ENCODE measurements at places on chromosomes 12 and 14.

- DNase-seq: no peak
Observed at GRCh38 chr12:67646775-67647174, 1.8 kb upstream of the DYRK2 start.

DNA sequence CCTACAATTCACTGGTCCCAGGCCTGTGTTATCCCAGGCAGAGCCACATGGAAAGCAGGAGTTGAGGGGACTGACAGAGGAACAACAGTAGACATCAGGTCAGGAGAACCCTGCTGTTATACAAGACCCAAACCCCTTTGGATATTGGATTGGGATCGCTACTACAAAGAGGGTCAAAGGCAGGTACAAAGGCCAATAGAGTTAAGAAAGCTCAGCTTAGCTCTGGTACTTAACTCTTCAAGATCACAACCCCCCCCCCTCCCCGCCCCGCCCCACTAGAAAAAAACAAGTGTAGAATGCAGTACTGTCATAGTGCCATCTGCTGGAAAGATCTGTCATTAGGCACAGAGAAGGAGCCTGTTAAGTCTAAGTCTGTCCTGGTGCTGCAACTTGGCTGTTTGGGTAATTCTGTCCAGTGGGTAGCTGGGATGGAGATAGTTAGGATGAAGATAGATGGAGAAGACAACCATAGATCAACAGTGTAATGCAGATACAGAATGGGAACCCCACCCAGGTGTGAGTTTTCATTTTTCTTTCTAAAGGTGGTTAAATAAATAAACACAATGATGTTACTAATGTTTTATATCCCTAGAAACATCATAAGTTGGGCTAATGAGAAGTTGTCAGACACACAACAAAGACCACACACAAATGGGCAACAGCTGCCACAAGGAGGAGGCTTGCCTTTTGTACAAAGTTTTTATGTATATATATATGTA, 17.2 kb downstream of the REM2 start:
- peak; percentile 48 for DNase-seq

GRCh38 chr12:58419196-58419760, 477.9 kb downstream of the ATP23 start:
- DNase-seq: no peak

DNA sequence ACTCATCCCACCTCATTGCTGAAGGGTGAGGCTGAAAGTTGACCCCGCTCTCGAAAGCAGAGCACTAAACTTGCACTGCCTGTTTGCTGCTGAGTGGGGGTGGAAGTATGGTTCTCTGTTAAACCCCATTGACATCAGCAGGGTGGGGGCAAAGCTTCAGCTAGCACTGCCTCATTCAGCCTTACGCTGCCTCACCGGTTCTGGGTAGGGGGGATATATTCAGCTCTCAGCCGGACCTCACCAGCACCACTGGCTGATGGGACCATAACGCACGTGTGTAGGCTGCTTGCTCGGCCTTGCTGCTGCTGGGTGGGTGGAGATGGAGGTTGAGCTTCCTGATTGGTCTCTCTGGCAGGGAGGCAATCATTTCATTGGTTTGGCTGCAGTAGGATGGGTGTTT, 265.7 kb upstream of the RTL1 start:
- DNase-seq: no peak

- no peak for DNase-seq
Observed at GRCh38 chr12:63308671-63309070, 157.7 kb upstream of the AVPR1A start.

DNA sequence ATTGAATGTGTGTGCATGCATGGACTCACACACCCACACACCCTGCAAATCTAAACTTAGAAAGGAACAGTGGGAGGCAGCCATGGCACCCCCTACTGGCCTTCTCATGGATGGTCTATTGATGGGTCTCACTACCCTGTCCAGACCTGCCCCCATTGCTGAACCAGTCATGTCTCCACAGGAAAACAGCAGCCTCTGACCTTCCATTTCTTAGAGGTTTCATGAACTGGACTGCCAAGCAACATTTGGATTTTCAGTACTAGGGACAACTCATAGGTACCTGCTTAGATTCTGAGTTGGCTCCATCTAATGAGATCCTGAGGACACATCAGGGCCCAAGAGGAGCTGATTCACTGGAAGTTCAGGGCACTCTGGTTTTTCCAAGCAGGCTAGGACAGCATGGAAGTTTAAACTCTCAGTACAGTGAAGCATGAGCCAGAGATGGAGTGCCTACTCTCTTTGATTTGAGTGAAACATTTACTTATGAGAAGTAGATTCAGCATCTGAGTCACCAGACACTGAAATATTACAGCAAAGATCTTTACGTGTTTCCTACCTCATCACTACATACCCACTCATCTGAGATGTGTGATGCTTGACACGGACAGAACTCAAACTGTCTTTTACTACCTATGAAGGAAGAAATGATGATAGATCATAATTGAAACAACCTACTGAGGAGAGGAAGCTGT, 98.9 kb upstream of the PLEKHG7 start:
- DNase-seq: no peak

DNA sequence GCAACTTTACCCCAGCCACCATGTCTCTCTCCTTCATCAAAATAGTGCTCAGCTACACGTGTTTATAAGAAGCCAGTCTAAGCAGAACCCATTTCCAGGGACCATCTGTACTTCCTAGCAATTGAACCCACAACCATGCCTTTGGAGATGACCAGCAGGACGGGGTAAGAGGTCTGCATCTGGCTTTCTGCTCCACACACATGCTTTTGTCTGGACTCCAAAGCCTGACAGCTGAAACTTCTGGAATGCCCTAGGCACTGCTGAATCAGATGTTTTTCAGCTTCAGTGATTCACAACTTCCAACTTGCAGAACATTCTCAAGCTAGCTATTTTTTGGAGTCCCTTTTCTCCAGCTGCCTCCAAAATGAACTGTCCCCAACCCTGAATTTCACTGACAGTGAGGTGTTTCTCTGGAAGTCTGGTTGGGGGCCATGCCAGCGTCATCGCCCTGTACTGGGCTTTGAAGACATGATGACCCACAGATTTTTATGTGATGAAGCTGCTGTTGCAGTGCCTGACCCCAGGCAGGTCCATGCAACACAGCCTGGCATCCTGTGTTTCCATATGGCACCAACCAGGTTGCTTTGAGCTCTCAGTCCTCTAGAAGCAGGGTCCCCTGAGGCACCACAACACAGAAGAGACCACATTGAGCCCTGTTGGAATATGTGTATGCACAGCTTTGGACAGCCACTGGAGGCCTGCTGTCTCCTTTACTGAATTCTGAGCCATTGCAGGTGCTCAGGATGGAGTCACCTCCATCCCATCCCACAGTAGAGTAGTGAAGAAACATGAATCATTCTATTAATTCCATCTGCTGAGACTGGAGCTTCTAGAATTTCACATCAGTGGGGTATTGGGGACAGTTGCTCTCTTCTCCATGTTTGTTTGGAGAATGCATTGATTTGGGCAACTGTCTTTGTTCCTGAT, 80.2 kb downstream of the NUAK1 start:
- DNase-seq: no peak

DNA sequence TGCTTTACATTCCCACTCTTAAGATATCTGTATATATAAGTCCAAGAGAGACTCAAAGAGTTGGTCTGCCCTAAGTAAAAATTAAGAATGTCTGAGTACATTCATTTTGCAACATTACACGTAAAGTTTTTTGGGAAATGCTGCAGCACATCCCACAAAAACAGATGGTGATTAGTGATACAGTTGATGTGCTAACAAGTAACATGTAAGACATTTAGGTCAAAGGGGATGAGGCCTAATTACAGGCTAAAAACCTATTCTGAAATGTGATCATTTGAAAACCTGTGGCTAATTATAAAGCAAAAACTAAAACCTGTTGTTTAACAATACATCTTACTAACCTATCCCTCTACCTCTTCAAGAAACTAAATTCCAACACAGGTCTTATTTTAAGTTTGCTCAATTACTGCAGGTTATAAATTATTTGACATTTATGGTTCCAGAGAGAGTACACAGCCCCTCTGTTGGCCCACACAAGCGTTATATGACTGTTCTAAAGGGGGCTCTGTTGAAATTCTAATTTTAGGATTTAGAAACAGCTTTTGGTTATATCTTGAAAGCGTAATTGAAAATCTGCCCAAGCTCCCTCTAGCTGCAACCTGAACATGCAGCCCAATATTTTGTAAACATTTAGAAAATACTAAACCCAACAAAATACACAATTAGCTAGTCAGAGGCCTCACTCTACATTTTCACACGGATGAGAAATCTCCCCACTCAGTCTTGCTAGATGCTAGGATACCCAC, 42.9 kb downstream of the BRAP start:
- DNase-seq: no peak

GRCh38 chr12:40054555-40055227, 51.2 kb downstream of the SLC2A13 start:
- DNase-seq: no peak

- DNase-seq: no peak
Observed at GRCh38 chr12:56590237-56590830, 39.8 kb downstream of the BAZ2A start.

DNA sequence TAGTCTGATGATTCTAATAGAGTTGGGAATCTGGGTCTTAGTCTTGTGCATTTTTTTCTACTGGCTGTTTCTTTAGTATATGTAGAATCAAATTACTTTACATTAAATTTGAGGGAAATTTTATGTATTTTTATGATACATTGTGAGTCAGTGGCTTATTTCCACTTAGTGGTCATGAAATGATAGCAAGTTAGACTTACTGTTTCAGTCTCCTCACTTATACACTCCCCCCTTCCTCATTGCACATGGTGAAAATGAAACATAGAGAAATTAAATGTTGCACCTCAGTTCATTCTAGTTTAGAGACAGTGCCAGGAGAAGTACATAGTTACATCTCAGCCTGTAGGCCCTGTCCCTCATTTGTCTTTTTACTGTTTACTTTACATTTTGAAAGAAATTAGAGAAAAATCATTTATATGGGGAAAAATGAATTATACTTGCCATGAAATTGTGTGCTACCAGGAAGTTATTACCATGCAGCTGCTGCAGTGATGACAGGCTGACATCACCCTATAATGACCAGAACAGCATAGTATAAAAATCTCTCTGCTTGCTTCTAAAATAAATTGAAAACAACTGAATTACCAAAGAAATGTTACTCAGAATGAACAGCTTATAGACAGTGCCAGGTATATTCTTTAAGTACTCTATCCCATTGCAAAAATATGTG, 113.2 kb downstream of the TRMT5 start:
- no peak for DNase-seq

DNA sequence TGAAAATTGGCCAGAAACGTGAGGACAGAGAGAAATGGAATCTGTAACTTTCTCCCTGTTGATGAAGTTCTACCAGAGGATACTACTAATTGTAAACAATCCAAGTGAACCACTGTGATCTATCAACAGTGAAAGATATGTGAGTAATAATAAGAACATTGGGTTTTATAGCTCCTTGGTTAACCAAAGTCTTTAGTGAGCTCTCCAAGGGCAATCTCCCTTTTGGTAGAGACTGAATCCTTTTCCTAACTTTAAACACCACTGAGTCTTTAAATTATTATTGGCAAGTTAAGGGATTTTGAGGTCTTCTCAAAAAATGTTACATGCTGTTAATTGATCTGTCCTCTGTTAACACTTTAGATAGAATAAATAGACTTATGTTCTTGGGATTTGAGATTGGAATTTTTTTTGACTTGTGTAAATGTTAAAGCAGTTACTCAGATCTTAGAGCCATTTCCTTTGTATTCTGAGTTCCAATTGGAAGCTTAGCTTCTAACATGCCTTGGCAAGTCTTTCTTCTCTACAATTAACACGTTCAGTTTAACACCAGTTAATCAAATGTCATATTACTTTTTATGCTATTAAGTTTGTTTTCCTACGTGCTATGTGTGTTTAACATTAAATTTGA, 338.2 kb upstream of the DDHD1 start:
- no peak for DNase-seq

DNA sequence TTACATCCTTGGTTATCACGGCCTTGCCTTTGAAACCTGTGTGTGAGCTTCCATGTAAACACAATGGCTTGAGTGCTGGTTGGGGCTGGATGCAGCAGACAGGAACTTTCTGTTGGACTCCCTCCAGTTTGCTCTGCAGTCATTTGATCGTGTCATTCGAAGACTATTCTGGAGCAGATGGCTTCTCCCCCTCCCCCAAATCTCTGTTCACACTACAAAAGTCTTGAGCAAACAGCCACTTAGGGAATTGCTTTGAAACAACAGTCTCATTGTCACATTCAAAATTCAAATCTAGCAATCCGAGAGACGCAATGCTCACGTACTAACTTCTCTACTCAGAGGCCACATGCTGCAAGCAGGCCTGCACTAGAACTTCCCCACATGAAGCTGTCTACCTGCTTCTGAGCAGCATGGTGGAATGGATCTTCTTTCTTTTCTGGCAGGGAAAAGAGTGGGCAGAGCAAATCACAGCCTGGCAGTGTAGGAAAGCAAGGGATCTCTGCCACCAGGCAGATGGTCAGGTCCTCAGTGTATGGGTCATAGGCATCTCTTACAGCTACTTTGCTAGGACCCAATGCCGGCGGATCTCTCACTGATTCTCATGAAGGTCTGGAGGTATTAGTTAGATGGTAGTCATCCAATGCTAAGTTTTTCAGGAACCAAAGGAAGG, 214.2 kb downstream of the PPM1H start:
- peak; percentile 59 for DNase-seq

DNA sequence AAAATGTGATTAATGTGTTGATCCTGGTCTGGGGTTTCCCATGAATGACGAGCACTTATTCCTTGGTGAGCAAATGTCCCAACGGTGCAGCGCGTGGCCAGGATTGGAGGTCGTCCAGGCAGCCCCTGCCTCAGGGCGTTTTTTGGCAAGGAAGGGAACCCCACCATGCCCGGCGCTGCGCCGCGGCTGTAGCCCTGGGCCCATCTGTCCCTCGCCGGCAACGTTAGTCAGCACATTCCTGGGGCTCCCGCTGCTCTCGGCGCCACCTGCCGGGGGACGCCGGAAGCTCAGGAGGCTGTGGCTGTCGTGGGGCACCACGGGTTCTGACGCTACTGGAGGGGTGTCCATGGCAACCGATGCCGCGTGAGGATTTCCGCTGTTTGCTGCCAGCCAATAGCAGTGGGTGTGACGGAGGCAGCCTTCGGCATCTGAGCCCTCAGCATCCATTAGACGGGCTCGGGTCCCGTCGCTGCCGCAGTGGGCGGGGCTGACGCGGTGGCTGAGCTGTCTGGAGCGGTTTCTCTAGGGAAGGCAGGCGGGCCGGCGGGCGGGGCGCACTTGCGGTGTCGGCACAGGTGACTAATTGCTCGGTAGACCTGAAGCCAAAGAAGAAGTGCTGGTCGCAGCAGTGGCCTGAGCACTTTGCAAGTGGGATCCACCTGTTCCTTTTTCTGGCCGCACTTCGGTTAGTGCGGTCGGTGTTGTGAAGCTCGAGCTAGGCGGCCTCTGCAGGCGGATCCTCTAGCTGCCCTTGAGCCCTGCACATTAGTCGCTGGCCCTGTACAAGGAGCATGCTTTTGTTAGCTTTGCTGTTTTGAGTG, 29.5 kb downstream of the RAB35 start:
- DNase-seq: peak; percentile 99

- no peak for DNase-seq
Observed at GRCh38 chr12:88952562-88952942, 372.3 kb upstream of the KITLG start.

DNA sequence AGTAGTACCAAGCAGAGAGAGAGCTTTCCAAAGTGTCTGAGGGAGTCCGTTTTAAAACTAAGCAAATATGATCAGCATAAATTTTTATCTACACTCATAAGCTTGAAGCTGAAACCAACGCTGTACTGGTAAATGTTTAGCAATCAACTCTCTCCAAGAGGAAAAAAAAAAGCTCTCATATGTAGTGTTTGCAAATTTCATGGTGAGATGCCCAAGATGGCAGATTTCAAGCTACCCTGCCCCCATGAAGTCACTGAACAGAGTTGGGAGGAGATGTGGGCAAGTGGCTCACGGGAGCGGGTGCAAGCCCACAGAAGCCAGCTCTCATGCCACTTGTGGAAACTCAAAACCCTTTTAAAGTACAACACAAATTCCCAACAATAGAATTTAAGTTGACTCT, 475.8 kb downstream of the BCAT1 start:
- DNase-seq: no peak
